PC-9 (cell line): ENCODE measurements at places on chromosomes 5 and 9. TPM values are rescaled to one million over a fixed set of nuclear protein-coding genes. Genes with fewer than 3 reads are reported as not detected.

Gene PGM5
- total RNA-seq: not detected in 2 replicates

Gene NRG2
- not detected in 2 replicates for total RNA-seq

Gene BTNL8
- not detected in 2 replicates for total RNA-seq

Gene GABBR2
- 0.76 and 0.98 TPM in 2 replicates for total RNA-seq

Gene ARPC5L
- total RNA-seq: 71.0 and 84.4 TPM in 2 replicates

GRCh38 chr5:164181604-164182003, 676.2 kb downstream of the MAT2B start:
- no peaks in the 10 kb centered on the region for H3K27me3 ChIP-seq
- no peak overlapping the region for H3K4me3 ChIP-seq
- no peak overlapping the region for H3K27ac ChIP-seq
- H3K4me1 ChIP-seq: no peaks in the 10 kb centered on the region
- no peaks in the 10 kb centered on the region for H3K36me3 ChIP-seq

- H3K27me3 ChIP-seq: peaks cover 54% of the 10 kb centered on the region
- H3K4me3 ChIP-seq: no peak overlapping the region
- no peak for DNase-seq
These were observed 9.0 kb downstream of the FOXB2 start for GRCh38 chr9:77028478-77028877.

DNA sequence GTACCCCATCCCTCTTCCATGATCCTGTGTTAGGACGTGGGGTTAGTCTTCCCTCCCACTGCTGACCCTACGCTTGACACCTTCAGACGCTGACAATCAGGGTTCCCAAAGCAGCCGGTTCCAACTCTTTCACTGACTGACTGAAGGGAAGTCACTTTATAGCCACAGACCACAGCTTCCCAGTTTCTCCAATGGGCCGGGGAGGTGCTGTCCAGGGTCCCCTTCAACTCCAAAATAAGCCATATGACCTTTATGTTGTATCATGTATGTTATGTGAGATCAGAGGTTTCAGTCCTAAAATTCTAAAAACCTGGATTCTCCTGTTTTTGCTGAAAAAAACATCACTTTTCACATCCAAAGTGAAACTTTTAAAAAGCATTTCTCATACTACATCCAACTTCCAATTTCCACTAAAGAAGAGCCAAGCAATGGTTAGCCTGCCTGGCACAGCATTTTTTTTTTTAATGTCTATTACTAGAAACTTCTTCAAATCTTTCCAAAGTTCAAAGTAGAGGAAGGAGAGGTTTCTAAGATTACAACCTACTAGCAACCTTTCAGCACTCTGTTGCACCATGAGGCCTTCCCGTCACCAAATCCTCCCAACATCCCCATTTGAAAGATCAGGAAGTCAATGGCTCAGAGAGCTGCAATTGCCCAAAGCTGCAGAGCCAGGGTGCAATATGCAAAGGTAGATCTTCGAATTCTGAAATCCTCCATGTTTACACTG, 5.2 kb downstream of the EPB41L4B start:
- peaks cover 57% of the 10 kb centered on the region for H3K4me1 ChIP-seq
- H3K36me3 ChIP-seq: no peaks in the 10 kb centered on the region
- no peaks in the 10 kb centered on the region for H3K27me3 ChIP-seq

DNA sequence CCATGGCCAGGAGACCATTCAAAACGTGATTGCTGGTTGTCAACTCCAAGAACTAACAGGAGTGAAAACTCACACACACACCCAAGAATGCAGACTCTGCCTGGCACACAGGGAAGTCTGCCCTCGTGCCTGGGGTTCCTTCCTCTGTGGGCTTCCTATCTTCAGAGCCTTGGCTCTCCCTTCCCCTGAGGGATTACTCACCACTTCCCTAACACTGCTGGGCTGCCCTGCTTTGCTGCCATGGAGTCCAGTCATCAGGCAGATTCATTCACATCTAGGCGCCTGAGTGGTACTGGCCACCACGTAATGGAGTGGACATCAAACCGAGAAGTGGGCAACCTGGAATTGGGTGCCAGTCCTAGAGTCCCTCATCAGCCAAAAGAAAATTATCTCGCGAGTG, 76.4 kb upstream of the PRSS3 start:
- H3K27me3 ChIP-seq: no peaks in the 10 kb centered on the region
- no peak overlapping the region for H3K27ac ChIP-seq
- DNase-seq: no peak

DNA sequence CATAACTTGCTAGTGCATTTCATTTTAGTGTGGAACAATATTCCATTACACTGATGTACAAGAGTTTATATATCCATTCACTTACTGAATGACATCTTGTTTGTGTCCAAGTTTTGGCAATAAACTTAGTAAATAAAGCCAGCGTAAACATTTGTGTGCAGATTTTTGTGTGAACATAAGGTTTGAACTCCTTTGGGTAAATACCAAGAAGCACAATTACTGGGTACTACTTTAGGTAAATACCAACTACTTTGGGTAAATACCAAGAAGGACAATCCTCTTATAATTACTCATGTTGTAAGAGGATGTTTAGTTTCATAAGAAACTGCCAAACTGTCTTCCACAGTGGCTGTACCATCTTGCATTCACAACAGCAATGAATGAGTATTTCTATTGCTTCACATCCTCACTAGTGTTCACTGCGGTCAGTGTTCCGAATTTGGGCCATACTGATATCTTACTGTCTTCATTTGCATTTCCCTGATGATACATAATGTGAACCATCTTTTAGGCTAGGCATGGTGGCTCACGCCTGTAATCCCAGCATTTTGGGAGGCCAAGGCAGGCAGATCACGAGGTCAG, 2.3 kb upstream of the SYK start:
- peaks cover 27% of the 10 kb centered on the region for H3K4me1 ChIP-seq
- no peaks in the 10 kb centered on the region for H3K36me3 ChIP-seq
- no peak for DNase-seq
- H3K4me3 ChIP-seq: no peak overlapping the region
- no peak overlapping the region for H3K27ac ChIP-seq
- H3K27me3 ChIP-seq: no peaks in the 10 kb centered on the region
